ENCODE measurements at places on chromosomes 1 and 21. TPM values are rescaled to one million over a fixed set of nuclear protein-coding genes. Genes with fewer than 3 reads are reported as not detected.
A peak's percentile ranks its signal among the peaks of the same experiment; 100 is the strongest.

- no peak for DNase-seq
Observed at GRCh38 chr1:11107599-11107998, 7.9 kb upstream of the EXOSC10 start.

DNA sequence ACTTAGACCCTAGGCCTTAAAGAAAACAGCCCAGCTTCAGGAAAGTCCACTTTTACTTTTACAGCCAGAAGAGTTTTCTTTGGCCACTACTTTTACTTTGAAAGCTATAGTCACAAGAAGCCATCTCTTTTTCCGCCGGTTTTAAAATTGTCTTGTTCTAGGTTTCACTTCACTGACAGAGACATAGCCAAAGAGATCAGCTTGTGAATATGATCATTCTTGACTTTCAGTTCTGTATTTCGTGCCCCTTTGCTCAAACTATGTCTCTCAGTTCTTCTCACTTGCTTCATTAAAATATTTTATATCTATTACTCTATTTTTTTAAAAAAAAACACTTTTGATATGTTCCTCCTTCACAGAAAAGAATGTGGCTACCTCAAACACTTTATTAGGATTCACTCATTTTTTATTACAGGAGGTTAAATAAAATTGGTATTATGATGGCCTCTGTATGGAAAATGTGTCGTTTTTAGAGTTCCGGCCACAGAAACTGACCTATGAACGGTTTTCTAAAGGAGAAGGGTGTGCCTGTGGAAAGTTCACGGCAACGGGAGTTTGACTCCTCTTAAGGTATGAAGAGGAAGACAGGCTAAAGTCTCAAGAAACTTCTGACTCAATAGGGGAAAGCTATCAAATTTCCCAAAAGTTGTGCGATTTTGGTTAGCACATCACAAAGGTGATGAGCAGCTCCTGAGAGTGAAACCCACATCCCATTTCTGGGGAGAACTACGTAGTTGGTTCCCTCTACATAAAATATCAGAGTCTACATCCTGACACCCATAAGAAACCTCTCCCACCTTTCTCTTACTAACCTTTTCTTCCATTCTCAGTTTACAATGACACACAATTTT, 1.2 kb downstream of the MCOLN2 start:
- DNase-seq = peak; percentile 6

DNA sequence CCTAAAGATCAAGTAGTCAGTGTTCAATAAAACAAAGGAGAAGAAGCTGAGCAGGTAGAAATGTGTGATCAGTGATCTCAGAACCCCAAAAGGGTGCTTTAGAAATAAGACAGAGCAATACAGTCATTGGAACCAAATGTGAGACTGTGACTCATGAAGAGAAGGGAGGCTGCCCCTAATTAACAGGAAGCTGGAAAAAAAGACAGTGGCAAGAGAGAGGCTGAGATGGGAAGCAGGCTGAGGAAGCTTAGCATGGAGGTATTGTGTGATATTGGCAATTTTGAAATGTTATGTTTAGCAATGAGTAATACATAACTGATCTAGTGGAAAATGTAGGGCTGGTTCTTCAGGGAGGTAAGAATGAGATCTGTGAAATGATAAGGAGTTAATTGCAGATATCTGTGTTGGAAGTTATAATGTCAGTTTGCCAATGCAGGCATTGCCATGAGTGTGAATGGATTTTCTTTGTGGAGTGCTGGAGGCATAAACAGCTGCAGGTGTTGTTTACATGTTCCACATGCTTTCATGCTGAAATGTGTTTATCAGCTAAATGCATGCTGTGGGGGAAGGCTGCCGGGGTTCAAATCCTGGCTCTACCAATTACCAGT, 90.6 kb upstream of the CACNA1E start:
- no peak for DNase-seq

- DNase-seq = peak; percentile 73
Observed at GRCh38 chr1:59759156-59759925, 55.4 kb upstream of the HOOK1 start.

GRCh38 chr1:160744199-160744851, 5.3 kb downstream of the SLAMF7 start:
- no peak for DNase-seq

GRCh38 chr1:155681776-155682175, 6.8 kb downstream of the YY1AP1 start:
- no peak for DNase-seq

DNA sequence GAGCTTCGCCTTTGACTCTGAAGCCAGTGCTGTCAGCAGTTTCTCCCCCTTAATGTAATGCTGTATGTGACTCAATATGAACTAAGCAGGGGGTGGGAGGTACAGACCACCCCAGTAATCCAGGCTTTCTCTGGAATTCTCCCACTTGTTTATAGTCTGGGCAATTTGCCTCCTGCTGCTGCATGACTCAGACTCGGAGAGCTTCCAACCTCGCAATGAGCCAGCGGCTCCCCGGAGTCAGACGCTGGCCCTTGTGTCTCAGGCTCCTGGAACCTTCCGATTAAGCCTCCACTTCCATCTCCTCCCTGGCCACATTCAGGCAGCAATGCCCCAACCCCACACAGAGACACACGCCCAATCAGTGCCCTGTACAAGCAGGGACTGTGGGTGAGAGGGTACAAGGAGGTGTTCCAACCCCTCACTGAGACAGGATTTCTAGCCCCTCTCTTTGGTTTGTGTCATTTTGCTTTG, 471.7 kb upstream of the VAMP3 start:
- no peak for DNase-seq

GRCh38 chr1:176460544-176461336, 2.2 kb upstream of the PAPPA2 start:
- no peak for DNase-seq

DNA sequence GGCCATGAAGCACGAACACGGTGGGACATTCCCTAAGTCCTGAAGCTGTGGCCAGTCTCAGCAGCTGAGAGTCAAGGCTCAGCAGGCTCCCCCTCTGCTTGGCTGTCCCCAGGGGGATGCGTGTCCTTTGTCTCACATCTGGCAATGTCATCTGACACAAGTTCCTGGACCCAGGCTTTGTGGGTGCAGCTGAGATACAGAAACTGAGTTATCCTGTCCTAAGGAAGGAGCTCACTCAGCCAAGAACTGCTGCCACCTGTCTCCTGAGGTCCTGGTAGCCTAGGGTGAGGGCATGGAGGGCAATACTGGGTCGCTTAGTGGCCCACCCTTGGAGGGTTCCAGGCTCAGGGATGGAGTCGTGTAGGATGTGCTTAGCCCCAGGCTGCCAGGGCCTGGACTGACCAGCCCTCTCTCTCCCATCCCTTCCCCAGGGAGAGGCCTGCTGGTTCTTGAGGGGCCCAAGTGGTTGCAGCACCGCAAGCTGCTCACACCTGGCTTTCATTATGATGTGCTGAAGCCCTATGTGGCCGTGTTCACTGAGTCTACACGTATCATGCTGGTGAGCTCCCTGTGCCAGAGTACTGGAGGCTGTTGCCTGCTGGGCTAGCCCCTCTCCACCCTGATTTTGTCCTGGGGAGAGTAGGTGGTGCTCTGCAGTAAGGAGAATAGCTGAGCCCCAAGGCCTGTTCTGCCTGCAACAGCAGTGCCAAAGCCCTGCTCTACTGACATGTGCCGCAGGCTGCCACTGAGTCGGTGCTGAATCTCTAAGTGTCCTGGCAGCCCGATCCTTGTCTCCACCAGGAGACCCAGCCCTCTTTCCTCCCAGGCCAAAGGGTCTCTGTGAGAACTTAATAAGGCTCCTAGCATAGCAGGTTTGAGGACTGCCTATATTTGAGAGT, 13.5 kb downstream of the CYP4B1 start:
- DNase-seq = peak; percentile 11

The PAQR6 gene
- polyA plus RNA-seq = 2.4 TPM

DNA sequence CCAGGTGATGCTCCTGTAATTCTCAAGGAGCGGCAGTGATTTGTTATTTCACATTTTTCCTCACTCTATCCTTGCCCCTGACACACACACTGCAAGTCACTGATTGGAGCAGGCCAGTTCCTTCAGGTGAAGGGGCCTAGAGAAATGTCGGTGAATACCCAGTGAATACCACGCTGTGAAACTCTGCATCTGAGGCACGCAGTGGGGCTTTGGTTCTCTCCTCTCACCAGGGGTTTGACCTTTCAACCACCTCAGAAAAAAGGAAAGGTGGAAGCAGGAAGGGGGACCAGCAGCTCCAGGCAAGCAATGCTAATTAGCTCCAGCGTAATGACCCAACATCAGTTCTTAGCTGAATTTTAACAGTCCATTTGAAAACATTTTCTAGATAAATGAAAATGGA, 532 bp upstream of the FAM177B start:
- DNase-seq = no peak

GRCh38 chr1:6519935-6520671, 28.6 kb upstream of the PLEKHG5 start:
- peak; percentile 82 for DNase-seq

- no peak for DNase-seq
Observed at GRCh38 chr1:225921734-225922709, 2.0 kb downstream of the PYCR2 start.

The SPATA1 gene
- polyA plus RNA-seq = 1.6 TPM

The BRDT gene
- not detected for polyA plus RNA-seq

DNA sequence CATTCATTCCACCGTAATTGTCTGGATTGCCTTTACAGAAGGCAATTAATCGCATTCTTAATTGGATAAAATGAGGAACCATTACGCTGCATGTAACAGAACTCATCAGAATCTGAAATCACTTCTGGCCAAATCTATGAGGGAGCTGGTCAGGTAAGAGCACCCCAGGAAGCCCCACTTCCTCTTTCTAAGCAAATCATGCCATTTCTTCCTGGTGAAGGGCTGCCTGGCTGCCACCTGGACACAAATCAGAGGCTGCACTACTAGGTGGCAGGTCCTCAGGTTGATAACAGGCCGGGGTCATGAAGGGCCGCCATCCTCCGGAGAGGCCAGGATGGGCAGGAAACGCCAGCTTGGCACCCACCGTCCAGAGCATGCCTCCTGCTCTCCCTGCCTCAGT, 73.7 kb downstream of the CAPZB start:
- no peak for DNase-seq

DNA sequence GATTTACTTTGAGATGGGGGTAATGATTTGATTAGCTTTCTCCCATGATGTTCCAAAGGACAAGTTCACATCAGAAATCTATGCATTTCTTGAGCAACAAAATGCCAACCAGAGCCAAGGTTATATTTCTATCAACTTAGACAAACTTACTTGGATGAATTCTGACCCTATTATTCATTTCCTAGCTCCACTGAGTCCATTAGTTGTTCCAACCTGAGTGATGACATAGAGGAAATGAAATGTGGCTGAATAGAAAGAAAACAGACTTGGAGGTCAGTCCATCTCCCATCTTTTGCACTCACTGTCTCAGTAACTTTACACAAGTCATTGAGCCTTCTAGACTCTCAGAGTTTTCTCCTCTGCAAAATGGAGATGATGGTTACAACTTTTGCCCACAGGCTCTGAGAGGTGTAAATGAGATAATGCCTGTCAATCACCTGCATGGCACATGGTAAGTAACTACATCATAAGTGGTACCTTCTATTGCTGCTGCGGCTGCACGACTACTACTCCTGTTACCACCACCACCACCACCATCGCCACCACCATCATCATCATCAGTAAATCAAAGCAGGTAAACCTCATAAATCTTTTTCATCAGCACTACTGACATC, 98.2 kb downstream of the PTPN14 start:
- no peak for DNase-seq

GRCh38 chr1:59412718-59413326, 115.9 kb downstream of the FGGY start:
- DNase-seq = no peak

- peak; percentile 51 for DNase-seq
Observed at GRCh38 chr1:41700581-41700980, 216.1 kb upstream of the EDN2 start.

The NOL9 gene
- polyA plus RNA-seq = 7.1 TPM

The LAMB3 gene
- 14.1 TPM for polyA plus RNA-seq

Data from SK-N-SH (cell line).